Heart right ventricle (tissue), 16 donors: ENCODE measurements at places on chromosomes 3 and 15. TPM values are rescaled to one million over a fixed set of nuclear protein-coding genes. Genes with fewer than 3 reads are reported as not detected.
A peak's percentile ranks its signal among the peaks of the same experiment; 100 is the strongest.

Gene TMEM212
- total RNA-seq, result not detected

Gene PRKCD
- 12.7 TPM for total RNA-seq

Gene EPHA3
- total RNA-seq, result 2.9 TPM

DNA sequence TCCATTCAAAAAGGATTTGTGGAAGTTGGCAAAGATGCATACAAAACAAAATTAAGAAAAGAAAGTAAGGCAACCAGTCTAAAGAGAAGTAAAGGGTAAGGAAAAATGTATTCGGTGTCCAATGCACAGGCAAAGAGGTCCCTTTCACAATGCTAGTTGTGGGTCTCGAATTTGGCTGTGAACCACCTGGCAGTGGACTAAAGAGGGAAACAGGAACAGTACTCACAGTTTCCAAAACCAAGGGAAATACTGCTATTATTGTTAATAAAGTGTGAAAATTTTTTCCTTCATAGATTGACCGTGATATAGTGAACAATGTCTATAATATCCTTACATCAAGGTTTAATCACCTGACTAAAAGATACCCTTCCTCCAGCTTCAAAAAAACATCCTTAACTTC lies 57.9 kb downstream of the TNIK start:
- DNase-seq, result no peak

DNA sequence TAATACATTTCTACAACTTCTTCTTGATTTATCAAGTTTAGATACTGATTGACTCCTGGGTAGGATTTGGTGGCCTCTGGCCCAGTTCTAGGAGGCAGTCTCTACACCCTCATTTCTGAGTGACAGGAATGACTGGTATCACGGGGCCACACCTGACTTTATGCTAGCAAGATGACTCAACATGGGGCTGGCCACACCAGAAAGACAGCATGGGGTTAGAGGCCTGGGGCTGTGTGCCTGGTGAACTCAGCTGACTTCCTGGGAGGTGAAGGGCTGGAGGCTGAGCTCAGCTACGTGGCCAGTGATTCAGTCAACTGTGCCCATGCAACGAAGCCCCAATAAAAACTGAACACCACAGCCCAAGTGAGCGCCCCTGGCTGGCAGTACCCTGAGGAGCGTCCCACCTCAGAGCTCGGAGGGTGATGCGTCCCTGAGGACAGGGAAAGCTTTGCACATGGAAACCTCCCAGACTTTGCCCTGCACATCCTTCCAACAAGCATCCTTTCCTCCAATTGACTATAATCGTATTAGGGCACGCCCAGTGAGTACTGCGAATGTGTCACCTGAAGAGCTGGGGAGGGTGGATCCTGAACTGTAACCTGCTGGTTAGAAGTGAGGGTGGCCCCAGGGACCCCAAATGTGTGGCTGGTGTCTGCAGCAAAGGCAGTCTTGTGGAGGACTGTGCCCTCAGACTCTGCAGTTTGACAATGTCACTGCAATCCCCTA lies 57.2 kb downstream of the NIPA2 start:
- no peak for DNase-seq

GRCh38 chr15:62809115-62809967 lies 233.2 kb upstream of the TPM1 start:
- no peak for DNase-seq

- no peak for DNase-seq
Measured at GRCh38 chr3:11764931-11765363, 81.7 kb downstream of the TAMM41 start.

GRCh38 chr15:77192451-77192850 lies 121.5 kb upstream of the TSPAN3 start:
- DNase-seq, result no peak

GRCh38 chr15:44882499-44882968 lies 74.0 kb upstream of the TERB2 start:
- no peak for DNase-seq

GRCh38 chr15:45129651-45130129 lies at the start of the genes DUOX1 and DUOXA1:
Gene DUOX1, plus strand, starts transcription at chr15:45129994. Its CDS starts 1,973 bp downstream, at chr15:45131967.
Gene DUOXA1, minus strand, starts transcription at chr15:45129879. Its CDS starts 6,865 bp downstream, at chr15:45123014.
- peak; percentile 57 for DNase-seq
